ENCODE measurements at places on chromosomes 6 and 20.
A peak's percentile ranks its signal among the peaks of the same experiment; 100 is the strongest.

- no peak for DNase-seq
Observed at GRCh38 chr6:6201200-6201599, 119.3 kb downstream of the F13A1 start.

GRCh38 chr6:161710698-161711097, 436.8 kb upstream of the AGPAT4 start:
- no peak for DNase-seq

DNA sequence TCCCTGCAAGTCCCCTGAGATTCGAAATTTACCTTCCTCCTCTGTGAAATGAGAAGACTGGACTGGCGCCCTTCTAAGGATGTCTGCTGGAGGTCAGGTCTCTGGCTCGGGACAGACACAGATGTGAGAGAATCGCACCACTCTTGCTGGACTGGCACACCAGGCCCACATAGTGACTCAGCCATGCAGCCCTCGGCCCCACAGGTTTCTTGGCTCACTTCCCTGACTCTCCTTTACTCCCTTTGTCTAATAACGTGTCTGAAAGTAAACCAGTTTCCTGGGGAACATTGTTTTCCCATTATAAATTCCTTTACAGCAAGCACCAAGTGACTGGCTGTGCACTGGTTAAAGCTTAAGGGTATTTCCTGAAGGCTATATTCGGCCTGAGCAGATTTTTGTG, 106.7 kb upstream of the PLEKHG1 start:
- peak; percentile 81 for DNase-seq

GRCh38 chr6:160678744-160679401, 14.8 kb upstream of the LPA start:
- no peak for DNase-seq

GRCh38 chr6:5459346-5459745, 198.0 kb downstream of the FARS2 start:
- no peak for DNase-seq

DNA sequence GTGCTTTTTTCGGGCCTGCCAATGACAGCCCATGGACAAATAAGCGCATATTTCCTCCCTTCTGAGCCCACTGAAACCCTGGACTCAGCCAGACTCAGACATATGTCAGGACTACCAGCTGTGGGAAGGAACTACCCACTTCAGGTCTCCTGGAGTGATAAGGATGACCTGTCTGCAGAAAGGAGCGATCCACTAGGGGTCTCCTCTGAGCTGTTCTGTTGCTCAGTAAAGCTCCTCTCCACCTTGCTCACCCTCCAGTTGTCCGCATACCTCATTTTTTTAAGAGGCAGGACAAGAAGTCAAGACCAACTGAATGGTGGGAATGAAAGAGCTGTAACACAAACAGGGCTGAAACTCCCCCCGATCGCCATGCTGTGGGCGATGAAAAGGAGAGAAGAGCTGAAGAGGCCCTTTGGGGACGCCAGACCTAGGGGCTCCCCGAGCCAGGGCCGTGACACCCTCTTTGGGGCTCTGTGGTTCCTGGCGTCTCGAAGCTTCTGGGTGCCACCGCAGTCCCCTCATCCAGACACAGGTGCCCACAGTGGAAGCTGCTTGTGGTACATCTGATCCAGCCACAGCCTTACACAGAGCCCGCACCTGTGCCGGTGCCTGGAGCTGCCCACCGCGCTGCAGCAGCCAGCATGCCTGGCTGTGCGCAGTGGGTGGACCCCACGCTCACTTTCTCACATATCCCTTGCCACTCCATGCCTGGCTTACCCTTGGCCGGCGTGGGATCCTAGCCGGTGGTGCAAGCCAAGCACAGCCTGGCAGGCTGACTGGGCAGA, 68.8 kb downstream of the EYS start:
- DNase-seq, result no peak

- no peak for DNase-seq
Observed at GRCh38 chr6:44778513-44778912, 391.0 kb downstream of the CDC5L start.

GRCh38 chr6:52420668-52421358, 671 bp downstream of the EFHC1 start:
- no peak for DNase-seq

DNA sequence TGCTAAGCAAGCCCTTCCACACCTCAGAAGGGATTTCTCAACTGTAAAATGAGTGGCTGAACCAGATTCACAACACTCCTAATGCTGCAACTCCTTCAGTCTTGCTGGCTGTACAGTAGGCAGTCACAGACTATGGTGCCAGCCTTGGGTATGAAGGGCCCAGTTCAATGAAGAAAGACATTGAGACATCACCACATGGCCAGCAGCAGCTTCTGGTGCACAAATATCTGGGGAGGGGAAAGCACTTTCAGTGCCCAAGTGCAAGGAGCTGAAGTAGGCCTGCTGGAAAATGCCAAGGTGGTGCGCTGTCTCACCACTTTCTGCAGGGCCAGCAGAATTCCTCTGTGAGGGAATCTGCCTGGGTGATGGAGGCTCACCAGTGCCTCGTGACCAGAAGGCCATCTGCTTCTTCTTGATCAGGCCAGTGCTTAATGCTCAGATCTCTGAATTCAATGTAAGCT, 1.8 kb downstream of the PLA2G7 start:
- DNase-seq, result no peak

DNA sequence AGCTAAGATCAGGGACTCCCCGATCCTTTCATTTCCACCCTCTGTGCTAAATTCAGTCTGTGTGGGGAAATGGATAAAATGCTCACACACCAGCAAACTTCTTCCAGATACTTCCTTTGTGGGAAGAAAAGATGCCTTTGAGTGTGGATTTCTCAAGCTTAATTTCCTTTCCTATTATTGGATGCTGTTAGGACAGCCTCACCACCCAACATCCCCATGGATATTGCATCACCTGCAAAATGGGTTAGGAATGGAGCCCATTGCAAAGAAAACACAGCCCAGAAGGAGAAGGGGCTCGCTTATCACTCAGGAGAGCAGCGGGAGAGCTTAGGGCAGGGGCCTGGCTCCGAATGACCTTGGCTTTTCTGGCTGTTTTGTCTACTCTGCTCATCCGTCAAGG, 272.2 kb downstream of the CDC5L start:
- DNase-seq, result no peak

DNA sequence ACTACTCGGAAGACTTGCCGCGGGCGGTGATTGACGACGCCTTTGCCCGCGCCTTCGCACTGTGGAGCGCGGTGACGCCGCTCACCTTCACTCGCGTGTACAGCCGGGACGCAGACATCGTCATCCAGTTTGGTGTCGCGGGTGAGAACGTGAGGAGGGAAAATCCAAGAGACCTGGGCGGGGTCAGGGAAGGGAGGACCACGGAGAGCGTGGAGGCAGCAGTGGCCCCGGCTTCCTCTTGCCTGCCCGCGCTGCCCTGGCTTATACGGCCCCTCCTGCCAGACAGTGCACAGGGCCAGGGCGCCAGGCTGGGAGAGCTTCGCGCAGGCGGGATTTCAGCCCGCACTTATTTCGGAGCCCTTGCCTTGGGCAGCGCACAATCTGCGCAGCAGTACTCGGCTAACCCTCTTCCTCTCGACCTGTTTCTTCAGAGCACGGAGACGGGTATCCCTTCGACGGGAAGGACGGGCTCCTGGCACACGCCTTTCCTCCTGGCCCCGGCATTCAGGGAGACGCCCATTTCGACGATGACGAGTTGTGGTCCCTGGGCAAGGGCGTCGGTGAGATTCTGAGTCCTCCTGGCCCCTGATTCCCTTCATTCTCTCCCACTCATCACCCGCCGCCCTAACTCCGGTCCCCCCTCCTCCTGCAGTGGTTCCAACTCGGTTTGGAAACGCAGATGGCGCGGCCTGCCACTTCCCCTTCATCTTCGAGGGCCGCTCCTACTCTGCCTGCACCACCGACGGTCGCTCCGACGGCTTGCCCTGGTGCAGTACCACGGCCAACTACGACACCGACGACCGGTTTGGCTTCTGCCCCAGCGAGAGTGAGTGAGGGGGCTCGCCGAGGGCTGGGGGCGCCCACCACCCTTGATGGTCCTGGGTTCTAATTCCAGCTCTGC, 2.0 kb downstream of the MMP9 start:
- DNase-seq, result no peak

- no peak for DNase-seq
Observed at GRCh38 chr6:163146036-163146435, 268.5 kb upstream of the QKI start.

DNA sequence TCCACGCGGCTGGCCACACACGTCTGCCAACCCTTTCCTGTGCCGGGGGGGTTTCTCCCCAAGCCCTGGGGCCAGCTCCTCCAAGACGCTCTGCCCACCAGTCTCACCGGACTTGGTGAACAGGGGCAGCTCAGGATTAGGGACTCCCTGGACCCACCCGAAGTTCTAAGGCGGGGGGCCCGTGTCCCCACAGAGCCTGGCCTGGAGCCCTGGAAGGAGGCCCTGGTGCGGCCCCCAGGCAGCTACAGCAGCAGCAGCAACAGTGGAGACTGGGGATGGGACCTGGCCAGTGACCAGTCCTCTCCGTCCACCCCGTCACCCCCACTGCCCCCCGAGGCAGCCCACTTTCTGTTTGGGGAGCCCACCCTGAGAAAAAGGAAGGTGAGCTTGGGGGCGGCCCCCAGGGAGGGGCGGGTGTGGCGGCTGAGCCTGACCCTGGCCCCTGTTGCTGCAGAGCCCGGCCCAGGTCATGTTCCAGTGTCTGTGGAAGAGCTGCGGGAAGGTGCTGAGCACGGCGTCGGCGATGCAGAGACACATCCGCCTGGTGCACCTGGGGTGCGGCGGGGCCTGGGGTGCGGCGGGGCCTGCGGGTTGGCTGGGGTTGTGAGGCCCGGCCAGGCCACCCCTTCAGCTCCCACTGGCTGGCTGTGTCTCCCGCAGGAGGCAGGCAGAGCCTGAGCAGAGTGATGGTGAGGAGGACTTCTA, 2.3 kb downstream of the SLC2A4RG start:
- no peak for DNase-seq

DNA sequence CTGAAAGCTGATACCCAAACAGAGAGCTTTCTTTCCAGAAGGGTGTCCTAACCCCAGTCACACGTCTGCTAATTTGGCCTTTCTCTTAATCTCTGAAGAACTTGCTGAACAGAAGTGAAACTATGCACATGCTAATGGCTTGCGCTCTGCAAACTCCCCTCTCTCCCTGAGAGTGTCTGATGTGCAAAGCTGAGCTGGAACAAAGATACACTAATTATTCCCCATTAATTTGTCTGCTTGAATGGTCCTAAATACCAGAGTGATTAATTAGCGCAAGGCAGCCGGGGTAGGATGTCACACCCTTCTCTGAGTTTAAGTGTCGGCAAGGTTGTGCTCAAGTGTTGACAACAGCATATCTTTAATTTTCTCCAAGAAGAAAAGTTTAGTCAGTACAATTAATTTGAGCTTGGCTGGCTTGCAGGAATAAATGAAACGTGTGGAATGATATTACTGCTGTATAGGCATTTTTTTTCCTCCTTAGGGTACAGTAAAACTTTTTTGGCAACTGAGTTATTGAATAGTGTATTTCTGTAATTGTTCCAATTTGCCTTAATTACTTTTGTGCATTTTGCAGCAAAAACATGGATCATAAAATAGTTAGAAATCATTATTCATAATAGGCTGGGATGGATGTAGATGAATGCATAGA, 715.9 kb upstream of the POU3F2 start:
- no peak for DNase-seq

- DNase-seq, result no peak
Observed at GRCh38 chr20:33822423-33822822, 11.3 kb downstream of the CHMP4B start.

DNA sequence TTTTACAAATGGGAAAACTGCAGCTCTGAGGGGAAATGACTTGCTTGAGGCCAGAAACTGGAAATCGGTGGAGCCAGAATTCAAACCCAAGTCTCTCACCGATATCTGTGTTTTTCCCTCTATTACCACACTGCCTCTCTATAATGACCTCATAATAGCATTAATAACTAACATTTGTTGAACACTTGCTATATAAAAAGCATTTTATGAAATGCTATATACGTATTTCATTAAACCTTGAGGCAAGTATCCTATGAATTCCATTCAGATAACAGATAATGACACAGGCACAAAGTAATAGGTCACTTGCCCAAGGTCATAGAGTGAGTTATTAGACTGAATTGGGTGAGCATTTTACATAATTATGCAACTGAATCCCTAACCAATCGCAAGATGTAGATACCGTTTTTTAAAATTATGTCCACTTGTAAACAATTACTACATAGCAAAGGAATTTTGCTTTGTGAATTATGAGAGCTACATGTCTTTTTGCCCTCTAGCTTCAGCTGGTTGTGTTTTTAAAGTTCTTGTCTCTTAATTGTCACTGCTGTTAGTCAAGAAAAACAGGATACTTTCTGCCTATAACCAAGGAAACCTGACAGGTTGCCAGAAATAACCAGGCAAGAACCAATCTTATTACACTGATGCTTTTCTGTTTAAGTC, 4.7 kb downstream of the DSN1 start:
- peak; percentile 26 for DNase-seq

GRCh38 chr6:17012421-17013225, 89.2 kb upstream of the STMND1 start:
- peak; percentile 91 for DNase-seq

DNA sequence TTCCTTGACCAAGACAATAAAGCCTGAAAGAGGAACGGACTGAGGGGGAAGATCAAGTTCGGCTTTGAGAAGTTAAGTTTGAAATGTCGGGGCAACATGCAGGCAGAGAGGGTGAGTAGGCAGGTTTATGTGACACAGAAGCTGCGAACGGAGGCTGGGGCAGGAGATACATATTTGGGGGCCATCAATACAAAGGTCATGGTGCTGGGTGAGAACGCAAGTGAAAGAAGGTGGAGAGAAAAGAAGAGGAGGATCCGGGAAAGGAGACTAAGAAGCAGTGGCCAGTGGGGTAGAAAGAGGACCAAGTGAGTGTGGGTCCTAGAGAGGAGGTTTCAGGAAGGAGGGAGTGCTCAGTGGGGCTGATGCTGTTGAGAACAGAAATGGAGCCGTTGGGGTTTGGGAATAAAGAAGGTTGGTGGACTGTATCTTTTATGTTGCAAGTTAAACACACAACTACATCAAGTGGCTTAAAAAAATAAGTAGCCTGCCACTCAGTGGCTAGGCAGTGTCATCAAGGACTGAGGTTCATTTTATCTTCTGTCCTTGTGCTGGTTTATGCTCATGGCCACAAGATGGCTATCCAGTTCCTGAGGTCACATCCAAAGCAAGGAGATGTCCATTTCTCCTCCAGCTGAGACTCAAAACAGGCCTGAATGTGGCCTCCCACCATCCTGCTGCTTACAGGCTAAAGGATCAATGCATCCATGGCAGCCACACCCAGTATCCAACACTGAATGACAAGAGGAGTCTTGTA, 1.7 kb upstream of the BLCAP start:
- no peak for DNase-seq

- peak; percentile 20 for DNase-seq
Observed at GRCh38 chr20:35600993-35601973, 14.3 kb upstream of the SPAG4 start.

DNA sequence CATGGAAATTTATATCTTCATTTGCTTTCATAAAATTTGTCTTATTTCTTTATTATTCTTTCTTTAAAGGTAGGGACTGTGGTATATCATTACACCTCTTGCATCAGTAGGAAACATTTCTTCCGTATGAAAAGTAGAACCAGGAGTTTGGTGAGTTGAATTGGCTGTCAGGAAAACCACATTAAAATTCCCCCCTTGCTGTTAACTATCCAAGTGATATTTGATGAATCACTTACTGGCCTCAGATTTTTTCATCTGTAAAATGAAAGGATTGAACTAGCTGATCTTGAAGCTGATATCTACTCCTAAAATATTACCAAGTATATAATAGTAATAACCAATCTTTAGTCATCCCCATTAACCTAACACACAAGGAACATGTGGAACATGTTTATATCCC, 460.9 kb downstream of the GJA1 start:
- no peak for DNase-seq

- DNase-seq, result no peak
Observed at GRCh38 chr20:11112832-11113231, 439.0 kb upstream of the JAG1 start.

Data from HFF-Myc (cell line).